ENCODE measurements at places on chromosomes 1 and 21. TPM values are rescaled to one million over a fixed set of nuclear protein-coding genes. Genes with fewer than 3 reads are reported as not detected.

The CA14 gene
- not detected for total RNA-seq

The RPE65 gene
- total RNA-seq: not detected

The NR0B2 gene
- total RNA-seq: not detected

The TNN gene
- total RNA-seq: not detected

The CRP gene
- not detected for total RNA-seq

DNA sequence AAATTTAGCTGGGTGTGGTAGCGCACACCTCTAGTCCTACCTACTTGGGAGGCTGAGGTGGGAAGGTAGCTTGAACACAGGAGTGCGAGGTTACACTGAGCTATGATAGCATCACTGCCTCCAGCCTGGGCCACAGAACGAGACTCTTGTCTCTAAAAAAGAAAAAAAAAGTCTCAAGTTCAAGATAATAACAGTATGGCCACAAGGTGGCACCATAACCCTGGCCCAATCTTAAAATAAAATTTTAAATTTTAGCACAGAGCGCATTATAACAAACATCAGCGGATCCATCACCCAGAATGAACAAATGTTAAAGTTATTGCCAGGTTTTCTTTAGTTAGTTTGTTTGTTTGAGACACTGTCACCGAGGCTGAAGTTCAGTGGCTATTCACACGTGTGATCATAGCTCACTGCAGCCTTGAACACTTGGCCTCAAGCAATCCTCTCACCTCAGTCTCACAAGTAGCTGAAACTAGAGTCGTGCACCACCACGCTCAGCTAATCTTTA is 2.9 kb upstream of the HTR6 start:
- peaks cover 7% of the 10 kb centered on the region for H3K4me1 ChIP-seq
- H3K27me3 ChIP-seq: no peaks in the 10 kb centered on the region

GRCh38 chr1:159089184-159089791 is 12.7 kb upstream of the AIM2 start:
- H3K27me3 ChIP-seq: no peaks in the 10 kb centered on the region
- peak; percentile 23 for DNase-seq
- no peak overlapping the region for H3K4me3 ChIP-seq
- H3K4me1 ChIP-seq: no peaks in the 10 kb centered on the region

GRCh38 chr1:28663871-28664470 is 4.6 kb upstream of the GMEB1 start:
- H3K4me3 ChIP-seq: no peak overlapping the region
- no peak for DNase-seq
- H3K36me3 ChIP-seq: peaks cover under 1% of the 10 kb centered on the region

DNA sequence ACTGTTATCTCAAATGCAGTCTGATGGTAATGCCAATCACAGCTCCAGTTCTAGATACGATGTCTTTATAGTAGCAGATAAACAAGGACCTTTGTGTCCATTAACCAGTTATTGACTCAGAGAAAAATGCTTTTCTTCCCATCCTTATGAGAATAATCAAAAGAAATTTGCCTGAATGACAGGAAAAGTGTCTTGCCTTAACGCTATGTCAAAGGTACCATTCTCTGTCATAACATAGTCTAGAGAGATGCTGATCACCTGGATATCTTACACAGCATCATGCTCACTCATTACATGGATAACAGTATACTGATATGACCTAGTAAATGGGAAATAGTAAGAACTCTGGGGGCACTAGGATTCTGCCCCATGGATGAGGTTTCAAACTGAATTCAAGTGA is 151.7 kb upstream of the NEGR1 start:
- DNase-seq: no peak
- H3K27ac ChIP-seq: no peak overlapping the region
- no peaks in the 10 kb centered on the region for H3K4me1 ChIP-seq
- H3K4me3 ChIP-seq: no peak overlapping the region
- no peaks in the 10 kb centered on the region for H3K27me3 ChIP-seq
- no peaks in the 10 kb centered on the region for H3K36me3 ChIP-seq

GRCh38 chr1:6419804-6420453 is at the start of gene HES2:
Gene HES2 (minus strand): TSS chr1:6419919. CDS start chr1:6419820, 99 bp downstream.
- no peak within 1 kb of the TSS for H3K27ac ChIP-seq
- DNase-seq: no peak
- H3K27me3 ChIP-seq: peaks cover 5% of the 10 kb centered on the region
- H3K4me1 ChIP-seq: peaks cover 13% of the 10 kb centered on the region

DNA sequence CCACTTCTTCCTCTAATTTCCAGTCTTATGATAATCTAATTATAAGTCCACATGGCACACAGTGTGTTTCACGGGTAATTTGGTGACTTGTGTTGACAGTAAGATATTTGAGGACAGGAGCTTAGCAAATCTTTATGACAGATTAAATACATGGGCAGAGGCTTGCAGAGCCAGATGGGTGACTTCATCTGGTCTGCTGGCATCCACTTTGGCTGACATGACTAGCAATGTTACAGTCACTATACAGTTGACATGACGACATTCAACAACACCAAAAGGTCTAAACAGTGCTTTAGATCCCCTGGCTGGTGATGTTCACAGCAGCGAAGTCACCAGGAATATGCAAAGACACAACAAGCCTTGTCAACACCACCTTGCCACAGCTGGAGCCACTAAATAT is 147.2 kb downstream of the ETS2 start:
- no peak for DNase-seq
- H3K36me3 ChIP-seq: no peaks in the 10 kb centered on the region
- no peak overlapping the region for H3K27ac ChIP-seq
- no peak overlapping the region for H3K4me3 ChIP-seq

DNA sequence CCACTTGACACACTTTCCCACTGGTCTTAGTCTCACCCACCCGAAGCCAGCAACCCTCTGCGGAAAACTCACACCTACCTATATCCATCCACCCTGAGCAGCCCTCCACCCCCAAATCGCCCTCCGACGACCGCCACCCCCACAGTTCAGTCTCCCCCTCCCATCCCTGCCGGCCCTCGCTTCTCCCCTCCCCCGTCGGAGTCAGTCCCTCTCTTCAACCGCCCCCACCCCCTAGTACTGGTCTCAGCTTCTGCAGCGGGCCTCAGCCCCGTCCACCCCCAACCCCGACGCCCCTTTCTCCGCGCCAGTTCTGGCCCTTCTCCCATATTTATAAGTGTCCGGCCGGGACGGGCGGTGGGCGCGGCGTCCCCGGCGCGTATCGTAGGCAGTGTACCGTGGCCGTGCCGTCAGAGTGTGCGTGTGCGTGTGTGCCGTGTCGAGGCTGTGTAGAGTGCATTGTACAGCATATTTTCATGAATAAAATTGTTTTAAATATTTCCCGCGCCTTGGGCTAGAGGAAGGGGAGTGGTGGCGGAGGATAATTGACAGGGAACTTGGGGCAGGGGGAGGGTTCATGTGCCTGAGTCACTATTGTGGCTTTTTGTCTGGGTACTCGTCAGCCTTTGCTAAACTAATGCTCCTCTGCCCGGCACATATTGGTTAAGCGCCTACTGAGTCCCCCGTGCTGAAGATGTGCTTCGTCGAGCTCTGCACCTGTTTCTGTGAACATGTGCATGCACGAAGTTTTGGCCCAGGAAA is 22.0 kb downstream of the FOXO6 start:
- no peak overlapping the region for H3K4me3 ChIP-seq
- H3K4me1 ChIP-seq: no peaks in the 10 kb centered on the region
- DNase-seq: peak; percentile 35
- H3K27me3 ChIP-seq: peaks cover 9% of the 10 kb centered on the region
